ENCODE measurements at places on chromosomes 12 and 14.

DNA sequence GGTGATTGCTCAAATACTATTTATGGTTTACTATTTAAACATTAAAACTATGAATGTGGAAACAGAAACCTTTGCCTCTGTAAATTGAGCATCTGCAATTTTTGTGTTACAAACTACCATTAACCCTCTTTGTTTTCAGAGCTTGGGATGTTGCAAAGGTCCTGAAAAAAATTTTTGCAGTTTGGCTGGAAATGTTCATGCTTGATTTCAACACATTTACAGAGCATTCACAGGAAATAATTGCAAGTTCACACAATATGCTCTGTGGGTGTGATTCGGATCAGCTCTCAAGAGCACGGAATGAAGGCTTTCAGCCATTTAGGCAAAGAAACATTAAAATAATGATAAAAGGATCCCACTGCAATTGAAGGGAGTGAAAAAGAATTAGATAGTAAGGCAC is 232.9 kb downstream of the ATP23 start:
- no peak for DNase-seq

GRCh38 chr14:74893614-74894091 is 11.9 kb downstream of the DLST start:
- DNase-seq = no peak

DNA sequence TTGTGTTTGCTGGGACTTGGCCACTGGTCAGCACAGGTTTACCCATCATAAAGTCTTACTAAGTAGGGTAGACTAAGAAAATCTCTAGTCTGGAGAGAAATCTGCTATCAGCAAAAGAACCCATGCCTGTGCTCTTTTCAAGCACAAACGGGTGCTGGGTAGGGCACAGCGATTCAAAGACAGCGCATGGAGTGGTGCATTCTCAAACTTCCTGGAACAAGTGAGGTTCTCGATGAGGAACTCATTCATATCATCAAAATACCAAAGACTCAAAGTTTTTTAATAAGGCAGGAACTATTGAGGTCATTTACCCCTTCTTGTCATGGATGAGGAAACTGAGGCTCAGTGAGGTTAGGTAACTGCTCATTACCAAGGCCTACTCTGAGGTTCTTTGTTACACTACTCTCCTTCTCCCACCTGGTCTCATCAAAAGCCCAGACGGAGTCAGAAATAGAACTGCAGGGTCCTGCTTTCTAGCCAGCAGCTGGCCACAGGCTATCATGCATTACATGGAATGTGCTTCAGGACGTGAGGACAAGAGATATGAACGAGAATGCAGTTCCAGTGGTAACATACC is 390.3 kb downstream of the ZFP36L1 start:
- no peak for DNase-seq

DNA sequence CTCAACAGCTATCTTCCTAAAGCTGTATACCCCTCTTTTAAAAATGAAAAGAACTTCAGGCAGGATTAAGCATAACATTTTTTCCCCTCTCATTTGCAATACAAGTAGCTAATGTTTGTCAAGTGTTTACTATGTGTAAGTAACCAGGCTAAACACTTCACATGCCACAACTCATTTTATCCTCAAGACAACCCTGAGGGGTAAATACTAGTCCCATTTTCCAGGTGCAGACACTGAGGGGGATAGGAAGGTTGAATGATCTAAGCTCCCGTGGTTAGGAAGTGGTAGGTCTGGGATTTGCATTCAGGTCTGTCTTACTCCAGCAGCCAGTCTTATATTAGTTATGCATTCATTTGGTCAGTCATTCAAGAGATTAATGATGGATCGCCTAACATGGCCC is 70.7 kb downstream of the ANO6 start:
- no peak for DNase-seq

- DNase-seq = peak; percentile 64
Observed at GRCh38 chr12:59164991-59165718, 244.9 kb upstream of the LRIG3 start.

DNA sequence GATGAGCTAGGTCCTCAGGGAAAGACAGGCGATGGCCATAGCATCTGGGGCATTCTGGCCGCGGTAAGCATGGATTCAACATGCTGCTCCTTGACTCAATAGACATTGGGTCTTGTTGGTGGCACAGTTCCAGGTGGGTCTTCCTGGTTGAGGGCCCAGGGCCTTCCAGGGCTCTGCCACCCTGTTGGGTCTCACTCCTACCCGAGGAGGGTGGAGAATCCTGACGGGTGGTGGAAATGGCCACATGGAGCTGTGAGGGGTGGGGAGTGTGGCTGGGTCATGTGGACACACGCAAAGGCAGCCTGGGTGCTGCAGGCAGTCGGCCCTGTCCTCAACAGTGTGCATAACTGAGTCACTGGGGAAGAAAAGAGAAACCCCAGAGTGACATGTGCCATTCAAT is 148.1 kb downstream of the KIF26A start:
- no peak for DNase-seq

- no peak for DNase-seq
Observed at GRCh38 chr12:124833693-124834122, 30.0 kb downstream of the SCARB1 start.

GRCh38 chr12:1566449-1567135 is 27.8 kb downstream of the FBXL14 start:
- DNase-seq = no peak

DNA sequence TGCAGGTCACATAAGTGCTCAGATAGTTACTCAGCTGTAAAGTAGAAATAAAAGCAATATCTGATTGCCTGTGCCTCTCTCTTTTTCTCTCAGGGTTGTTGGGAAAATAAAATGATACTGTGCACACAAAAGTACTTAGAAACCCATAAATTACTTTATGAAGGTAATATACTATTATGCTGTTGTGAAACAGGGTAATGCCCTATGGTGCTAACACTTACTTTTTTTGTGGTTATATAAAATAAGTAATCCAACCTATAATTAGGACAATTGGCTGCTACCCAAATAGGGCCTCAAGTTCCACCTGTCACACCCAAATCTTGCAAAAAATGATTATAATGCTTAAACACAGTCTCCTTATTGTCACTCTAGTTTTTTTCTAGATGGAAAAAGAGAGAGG is 50.6 kb downstream of the DAAM1 start:
- peak; percentile 75 for DNase-seq

DNA sequence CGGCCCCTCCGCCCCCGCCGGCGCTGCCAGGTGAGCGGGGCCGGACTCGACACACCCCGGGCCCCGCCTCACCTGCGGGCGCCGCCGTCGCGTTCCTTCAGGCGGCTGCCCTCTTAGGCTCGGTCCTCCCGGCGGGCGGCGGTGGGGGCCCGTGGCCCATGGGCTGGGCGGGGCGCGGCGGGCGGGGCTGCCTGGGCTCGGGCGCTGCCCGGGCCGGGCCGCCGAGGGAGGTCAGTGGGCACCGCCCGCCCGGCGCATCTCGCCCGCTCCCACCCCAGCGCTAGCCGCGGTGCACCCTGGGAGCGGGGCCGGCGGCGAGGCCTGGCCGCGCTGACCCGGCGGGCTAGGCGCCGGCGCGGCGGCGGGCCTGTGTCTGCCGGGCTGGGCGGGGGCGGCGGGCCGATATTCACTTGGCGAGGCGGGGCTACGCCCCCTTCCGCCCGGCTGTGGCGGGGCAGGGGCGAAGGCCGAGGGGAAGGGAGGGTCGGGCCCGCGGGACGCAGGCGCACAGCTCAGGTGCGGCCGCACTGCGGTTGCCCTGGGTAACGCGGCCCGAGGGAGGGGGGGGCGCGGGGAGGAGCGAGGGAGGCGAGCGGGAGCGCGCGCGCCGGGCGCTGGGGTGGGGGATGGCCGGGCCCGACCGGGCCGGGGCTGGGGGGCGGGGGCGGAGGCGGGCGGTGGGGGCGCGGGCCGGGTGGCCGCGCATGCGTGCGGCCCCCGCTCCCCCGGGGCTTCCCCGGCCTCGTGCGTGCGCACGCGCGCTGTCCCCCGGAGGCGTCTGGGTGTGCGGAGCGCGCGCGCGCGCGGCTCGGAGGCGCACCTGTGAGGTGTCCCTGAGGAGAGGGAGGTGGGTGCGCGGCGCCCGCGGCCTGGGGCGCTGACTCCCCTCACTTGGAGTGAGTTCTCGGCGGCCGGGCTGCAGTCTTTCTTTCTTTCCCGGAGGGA is at the start of the genes CCDC92 and ZNF664:
Gene CCDC92 (minus strand): TSS at position 375 of the 945 bp plus-strand sequence. CDS start 28,526 bp downstream, outside the sequence.
Gene ZNF664 (plus strand): TSS at position 759 of the 945 bp plus-strand sequence. CDS start 38,930 bp downstream, outside the sequence.
- peak; percentile 90 for DNase-seq

GRCh38 chr14:105337966-105338741 is 23.6 kb downstream of the PACS2 start:
- no peak for DNase-seq

DNA sequence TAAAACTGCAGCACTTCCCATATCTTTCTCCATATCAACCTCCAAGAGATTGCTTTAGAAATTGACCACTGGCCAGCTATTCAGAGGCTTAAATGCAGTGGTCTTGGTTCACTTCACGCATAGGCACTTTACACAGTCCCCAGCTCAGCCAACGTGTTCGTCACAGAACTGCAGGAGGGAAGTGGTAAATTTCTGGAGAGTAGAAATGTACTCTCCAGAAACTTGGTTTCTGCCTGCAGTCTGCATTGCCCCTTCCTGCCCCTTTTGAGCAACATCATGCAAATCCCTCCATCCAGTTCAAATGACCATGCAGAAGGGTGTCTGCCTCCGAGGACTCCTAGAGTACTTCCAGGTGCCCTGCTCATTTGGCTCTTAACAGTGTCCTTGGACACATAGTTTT is 42.7 kb upstream of the NEDD1 start:
- DNase-seq = no peak

DNA sequence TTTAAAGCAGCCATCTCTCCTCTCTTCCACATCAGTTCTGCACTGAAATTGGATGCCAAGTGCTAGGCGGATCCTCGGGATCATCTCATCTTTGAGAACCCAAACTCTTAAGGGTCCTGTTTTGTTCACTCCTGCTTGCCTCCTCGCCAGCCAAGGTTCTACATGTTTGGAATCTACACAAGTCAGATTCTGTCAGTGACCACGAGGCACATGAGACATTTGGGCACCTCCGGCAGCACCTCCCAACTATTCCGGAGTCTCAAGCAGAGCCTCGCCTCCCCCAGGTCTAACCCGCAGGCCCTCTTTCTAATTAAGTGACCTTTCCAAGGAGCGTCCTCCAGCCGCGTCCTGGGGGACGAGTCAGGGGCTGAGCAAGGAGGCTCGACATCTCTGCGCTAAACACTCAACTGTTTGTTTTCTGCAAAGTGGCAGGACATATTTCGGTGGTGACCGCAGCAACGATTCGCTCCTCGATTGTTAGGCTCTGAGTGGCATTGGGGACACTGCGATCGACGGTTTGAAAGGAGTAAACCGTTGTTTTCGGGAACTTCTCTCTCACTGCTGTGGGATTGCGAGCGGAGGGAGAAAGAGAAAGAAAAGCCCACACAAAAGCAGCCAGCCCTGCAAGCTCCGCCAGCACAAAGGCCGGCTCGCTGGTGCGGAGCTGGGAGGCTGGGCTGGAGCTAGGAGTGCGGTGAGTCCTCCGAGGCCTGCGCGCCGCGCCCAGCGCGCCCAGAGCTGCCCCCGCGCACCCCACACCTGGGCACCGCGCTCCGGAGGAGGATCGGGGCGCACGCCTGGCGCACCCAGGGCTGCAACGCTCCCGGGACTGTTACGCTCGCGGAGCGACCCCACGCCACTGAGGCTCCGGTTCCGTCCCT is 640 bp downstream of the ARMH4 start:
- DNase-seq = peak; percentile 66

GRCh38 chr12:118328486-118329330 is 44.0 kb downstream of the TAOK3 start:
- no peak for DNase-seq

DNA sequence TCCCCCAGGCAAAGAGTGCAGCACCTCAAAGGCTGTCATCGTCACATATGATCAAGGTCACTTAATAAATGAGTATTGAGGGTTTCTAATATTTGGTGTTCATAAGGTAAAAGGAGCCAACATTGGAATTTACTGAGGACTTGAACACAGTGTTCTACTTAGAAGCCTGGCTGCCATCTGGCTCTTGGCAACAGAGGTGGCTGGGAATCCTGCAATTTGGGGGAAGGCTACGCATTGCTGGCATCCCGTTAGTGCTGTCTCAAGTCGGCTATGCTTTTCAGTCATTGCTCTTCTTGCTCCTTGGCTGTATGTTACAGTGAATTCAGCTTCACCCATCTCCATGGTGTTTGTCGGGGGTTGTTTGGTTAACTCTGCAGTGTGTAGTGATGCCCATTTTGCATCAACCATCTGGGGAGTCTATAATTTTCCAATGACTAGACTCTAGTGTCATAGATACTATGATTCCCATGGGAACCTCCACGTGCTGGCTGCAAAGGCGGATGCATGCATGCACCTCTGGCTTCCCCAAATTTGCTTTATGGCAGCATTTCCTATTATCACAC is 12.9 kb upstream of the SLC24A4 start:
- peak; percentile 70 for DNase-seq

- DNase-seq = no peak
Observed at GRCh38 chr12:54337854-54338650, 13.1 kb downstream of the COPZ1 start.

DNA sequence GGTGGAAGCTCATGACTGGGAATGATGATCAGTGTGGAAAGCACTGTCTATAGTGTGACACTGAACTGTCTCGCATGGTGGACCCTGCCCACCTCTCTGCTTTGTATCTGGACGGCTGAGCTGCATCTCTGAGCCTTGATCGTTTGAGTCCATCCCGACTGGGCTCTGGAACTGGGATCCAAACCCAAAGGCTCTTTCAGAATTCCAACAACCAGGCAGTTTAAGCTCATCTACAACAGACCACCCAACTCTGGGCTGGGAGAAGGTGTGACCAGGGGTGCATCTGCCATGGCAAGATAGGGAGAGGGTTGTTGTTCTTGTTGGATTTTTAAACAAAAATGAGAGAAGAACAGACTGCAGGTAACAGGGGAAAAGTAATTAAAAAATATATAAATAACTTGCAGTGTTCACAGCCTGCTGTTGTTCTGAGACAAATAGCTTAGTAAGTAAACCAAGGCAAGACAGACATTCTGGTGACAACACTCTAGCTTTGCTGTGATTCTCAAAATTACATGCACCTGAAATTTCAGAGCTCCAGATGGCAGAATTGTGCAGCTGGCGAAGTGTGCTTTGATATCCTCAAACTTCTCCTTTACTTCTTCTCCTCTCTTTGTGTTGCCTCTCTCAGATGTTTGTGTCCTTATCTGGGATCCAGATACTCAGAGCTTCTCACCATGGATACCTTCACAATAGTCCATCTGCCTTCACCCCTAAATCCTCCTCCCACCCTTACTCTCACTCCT is 209.6 kb downstream of the EMP1 start:
- DNase-seq = no peak

All from NCI-H2171 treated with DMSO at 0.1 percent for 48 hours (cell line).